Panc1 (cell line): ENCODE measurements at places on chromosomes 1 and 21. TPM values are rescaled to one million over a fixed set of nuclear protein-coding genes. Genes with fewer than 3 reads are reported as not detected.

DNA sequence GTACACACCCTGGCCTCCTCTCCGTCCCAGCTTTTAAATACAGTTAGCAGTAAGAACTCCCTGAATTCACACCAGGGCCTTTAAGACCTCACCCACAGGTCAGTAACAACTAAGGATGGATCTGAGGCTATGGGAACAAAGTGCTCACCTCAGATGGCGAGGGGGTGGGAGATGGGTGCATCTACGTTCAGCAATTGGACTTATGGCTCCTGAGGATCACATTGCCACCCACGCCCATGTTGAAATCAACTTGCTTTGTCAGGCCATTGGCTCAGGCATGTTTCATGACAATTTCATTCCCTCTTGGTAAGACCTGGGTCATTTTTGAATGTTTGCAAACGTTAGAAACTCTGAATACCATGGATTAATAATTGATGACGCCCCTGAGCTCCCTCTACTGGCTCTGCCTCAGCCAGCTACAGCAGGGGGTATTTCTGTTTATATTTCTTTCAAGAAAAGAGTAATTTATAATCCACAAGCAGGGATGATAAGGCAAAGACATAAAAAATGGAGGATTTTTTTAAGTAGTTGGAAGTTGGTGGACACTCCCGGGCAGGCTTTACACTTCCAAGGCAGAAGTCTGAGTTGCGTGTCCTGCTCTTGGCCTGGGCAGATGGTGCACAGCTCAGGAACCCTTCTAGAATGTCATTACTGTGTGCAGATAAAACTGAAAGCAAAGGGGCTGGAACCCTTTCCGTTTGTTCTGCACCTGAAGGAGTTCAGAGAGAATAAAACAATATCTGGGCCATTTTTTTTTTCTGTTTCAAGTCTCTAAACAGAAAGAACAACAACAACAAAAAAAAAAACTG, 13.7 kb upstream of the LBR start:
- no peak for DNase-seq

DNA sequence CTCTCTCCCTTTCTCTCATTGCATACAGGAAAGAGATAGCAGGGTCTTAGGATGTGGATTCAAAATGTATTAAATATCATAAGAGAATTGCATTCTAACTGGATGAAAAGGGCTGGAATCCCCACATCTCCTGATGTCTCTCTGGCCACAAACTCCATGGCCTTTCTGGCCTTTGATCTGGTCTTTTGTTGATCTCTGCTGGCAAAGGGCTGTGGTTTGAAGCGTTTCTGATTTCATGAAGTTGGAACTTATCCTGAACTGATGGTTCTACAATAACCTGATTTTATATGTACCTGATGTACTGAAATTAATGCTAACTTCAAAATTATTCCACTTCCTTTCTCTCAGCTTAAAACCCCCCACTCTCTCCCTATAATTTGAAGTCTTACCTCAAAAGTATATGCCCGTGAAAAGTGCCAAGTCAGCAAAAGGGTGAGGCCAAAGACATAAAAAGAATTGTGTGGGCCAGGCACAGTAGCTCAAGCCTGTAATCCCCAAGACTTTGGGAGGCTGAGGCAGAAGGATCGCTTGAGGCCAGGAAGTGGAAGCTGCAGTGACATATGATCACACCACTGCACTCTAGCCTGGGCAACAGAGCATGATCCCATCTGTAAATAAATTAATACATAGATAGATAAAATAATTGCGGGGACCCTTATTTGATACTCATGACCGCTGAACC, 6.4 kb upstream of the KIF14 start:
- no peak for DNase-seq

The CYP4X1 gene
- total RNA-seq: 1.3 TPM

- DNase-seq: no peak
Observed at GRCh38 chr1:3304246-3304645, 150.2 kb upstream of the ARHGEF16 start.

The SYCP1 gene
- total RNA-seq: not detected

GRCh38 chr1:180964595-180964994, 51.9 kb downstream of the KIAA1614 start:
- no peak for DNase-seq

The SPRR1B gene
- not detected for total RNA-seq

The BACE2 gene
- 16.3 TPM for total RNA-seq

GRCh38 chr1:161810780-161811179, 44.7 kb downstream of the ATF6 start:
- no peak for DNase-seq

DNA sequence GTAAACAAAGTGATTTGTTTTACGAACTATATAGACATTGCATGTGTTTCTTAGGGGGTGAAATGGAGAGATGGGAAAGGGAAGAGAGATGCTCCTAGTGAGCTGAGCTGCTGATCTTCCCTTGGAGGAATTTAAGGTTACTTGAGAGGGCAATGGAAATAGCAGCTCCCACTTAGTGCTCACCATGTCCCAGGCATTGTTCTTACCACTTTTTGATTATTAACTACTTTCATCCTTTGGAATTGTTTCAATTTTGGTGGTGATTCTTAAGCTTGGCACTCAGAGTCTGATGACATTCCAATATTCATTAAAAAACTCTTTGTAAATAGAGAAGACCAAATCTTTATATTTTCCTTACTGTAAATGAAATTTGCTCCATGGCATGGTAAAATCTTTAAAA, 124.9 kb downstream of the ITSN1 start:
- DNase-seq: no peak
